Effector memory CD8-positive, alpha-beta T cell (primary cell): ENCODE measurements at places on chromosomes 3 and 15.

DNA sequence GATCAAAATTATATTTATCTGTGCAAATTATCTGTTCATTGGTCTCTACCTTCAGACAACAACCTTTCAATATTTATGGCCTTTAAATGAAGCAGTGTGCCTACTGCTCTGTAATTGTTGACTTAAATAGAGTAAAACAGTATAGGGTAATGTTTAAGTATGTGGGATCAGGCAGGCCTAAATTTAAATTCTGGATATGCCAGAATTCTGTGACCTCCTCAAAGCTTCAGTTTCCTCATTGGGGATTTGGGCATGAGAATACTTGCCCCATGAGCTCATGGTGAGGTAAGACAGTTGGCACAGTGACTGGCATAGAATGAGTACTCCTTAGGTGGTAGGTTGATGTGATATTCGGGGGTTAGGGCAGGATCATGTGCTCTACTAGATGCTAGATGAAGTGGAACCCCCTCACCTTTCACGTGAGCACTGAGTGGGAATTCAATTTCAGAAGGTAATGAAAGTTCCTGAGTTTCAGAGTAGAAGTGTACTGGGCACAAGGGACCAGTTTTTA lies 14.9 kb downstream of the ARL8B start:
- peaks cover 54% of the 10 kb centered on the region for H3K4me1 ChIP-seq
- no peak overlapping the region for H3K4me3 ChIP-seq
- peaks cover 17% of the 10 kb centered on the region for H3K36me3 ChIP-seq
- no peak for DNase-seq

DNA sequence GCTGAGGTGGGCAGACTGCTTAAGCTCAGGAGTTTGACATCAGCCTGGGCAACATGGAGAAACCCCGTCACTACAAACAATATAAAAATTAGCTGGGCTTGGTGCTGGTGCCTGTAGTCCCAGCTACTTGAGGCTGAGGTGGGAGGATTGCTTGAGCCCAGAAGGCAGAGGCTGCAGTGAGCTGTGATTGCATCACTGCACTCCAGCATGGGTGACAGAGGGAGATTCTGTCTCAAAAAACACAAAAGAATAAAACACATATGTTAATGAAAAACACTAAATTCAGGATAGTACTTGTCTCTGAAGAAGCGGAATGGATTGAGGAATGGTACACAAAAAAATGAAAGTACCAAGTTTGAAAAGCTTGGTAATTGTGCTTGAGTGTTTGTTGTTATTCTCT lies 128.0 kb upstream of the PLXND1 start:
- no peak overlapping the region for H3K27ac ChIP-seq
- H3K4me3 ChIP-seq = no peak overlapping the region
- H3K27me3 ChIP-seq = no peaks in the 10 kb centered on the region
- no peaks in the 10 kb centered on the region for H3K36me3 ChIP-seq
- no peaks in the 10 kb centered on the region for H3K4me1 ChIP-seq

DNA sequence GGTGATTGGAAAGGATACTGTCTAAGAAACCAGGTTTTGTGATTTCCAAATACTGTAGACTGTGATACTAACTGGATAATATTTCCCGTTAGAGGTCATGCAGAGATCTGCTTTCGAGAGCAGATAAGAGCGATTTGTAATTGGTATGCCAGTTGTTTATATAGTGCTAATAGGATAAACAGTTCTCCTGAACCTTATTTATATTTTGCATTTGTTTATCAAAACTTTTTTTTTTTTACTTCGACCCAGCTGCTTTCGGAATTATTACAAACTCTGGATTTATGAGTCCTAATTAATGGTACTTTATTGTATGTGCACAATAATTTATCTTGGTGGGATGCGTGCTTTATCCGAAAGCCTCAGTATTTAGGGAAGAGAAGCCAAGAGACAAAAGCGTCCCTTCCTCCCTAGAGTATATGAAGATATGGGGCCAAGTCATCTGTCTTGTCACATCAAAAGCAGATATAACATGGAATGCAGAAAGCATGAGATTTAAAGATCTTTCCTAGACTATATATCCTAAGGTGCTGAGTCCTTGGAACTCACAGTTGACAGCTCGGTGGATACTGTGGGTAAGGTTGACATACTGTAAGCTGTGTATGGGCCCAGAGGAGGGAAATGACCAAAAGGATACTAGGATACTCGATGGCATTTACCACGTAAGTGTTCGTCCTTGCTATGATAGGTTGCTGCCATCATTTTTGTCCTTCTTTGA lies 62.2 kb downstream of the SMAD6 start:
- no peak overlapping the region for H3K4me3 ChIP-seq
- H3K36me3 ChIP-seq = no peaks in the 10 kb centered on the region
- peaks cover 70% of the 10 kb centered on the region for H3K27me3 ChIP-seq
- DNase-seq = no peak

DNA sequence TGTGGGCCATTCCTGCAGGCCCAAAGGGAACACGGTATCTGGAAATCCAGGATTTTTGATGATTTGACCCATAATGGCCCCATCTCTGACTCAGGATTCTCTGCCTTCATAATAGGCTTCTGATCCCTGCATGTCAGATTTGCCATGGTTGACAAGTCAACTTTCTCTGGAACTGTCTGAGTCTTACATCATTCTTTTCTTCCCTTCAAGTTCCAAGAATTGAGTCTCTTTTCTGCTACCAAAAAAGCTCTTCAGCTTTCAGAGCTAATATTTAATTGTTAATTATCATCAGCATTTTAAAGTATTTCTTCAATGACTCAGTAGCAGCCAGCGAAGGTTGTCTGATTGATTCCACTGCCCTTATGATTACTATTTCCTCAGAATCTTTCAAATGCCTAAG lies 244.4 kb upstream of the COL8A1 start:
- no peak overlapping the region for H3K27ac ChIP-seq
- no peaks in the 10 kb centered on the region for H3K36me3 ChIP-seq
- no peak for DNase-seq
- no peaks in the 10 kb centered on the region for H3K4me1 ChIP-seq

GRCh38 chr15:92817339-92817886 lies 82.7 kb upstream of the CHD2 start:
- DNase-seq = no peak
- peaks cover 10% of the 10 kb centered on the region for H3K36me3 ChIP-seq
- H3K4me1 ChIP-seq = peaks cover 17% of the 10 kb centered on the region

GRCh38 chr3:129360171-129360611 lies 68.2 kb downstream of the EFCAB12 start:
- DNase-seq = no peak
- H3K27me3 ChIP-seq = peaks cover 12% of the 10 kb centered on the region
- no peak overlapping the region for H3K4me3 ChIP-seq
- H3K27ac ChIP-seq = no peak overlapping the region
- no peaks in the 10 kb centered on the region for H3K36me3 ChIP-seq
- no peaks in the 10 kb centered on the region for H3K4me1 ChIP-seq
